SIG-M5 (cell line): ENCODE measurements at places on chromosomes 12 and 14.

- DNase-seq, result no peak
Measured at GRCh38 chr14:63245893-63246292, 41.6 kb downstream of the RHOJ start.

- no peak for DNase-seq
Measured at GRCh38 chr12:118682656-118683055, 298.7 kb upstream of the SRRM4 start.

GRCh38 chr12:24175284-24175683, 225.8 kb upstream of the SOX5 start:
- DNase-seq, result no peak

DNA sequence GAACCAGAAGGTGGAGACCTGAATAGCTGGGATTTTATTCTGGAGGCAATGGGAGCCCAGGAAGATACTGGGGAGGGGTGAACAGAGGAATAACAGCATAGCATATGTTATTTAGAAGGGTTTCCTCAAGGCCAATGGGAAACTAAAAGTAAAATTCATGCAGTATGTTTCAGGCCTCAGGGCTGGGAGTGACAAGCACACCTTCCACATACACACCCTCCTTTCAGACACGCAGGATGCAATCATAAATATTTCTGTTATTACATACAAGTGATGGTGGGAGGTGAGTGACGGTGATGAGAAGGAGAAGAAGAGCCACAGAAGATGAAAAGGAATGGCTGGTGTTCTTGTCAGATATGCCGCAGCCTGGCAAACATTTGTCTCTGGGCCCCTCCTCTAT, 106.1 kb upstream of the FLRT2 start:
- DNase-seq, result no peak

DNA sequence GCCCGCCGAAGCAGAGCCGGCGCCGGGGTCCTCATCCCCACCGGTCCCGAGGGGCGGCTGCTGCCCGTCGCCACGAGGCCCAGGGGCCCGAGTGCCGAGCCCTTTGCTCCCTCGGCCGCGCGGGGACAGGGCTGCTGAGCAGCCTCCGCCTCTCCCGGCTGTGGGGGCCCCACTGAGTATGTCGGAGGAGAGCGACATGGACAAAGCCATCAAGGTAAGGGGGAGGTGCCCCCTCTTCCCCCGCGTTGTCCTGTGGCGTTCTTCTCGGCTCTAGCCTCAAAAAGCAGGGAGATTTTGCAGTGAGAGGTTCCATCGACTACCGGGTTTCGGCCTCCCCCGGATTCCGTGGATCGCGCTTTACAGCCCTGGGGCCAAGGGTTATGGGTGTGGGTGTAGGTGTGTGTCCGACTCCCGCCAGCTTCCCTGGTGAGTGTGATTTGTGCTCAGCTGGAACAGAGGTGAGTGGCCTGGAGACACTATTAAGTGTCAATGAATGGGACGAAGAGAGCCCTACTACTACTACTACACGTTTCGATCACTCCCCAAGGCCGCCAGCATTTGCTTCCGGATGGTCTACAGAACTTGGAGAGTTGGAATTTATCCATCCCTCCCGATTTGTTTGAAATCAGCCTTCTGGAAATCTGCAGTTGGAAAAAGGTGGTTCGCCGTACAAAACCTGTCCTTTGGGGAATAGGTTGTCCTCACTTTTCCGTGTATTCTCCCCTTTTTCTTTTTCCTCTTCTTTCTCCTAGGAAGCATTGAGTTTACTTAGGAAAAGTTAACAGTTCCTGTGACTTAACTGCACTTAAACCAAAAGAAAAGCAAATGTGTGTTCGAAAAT, 748 bp downstream of the MAPKAPK5 start:
- no peak for DNase-seq

DNA sequence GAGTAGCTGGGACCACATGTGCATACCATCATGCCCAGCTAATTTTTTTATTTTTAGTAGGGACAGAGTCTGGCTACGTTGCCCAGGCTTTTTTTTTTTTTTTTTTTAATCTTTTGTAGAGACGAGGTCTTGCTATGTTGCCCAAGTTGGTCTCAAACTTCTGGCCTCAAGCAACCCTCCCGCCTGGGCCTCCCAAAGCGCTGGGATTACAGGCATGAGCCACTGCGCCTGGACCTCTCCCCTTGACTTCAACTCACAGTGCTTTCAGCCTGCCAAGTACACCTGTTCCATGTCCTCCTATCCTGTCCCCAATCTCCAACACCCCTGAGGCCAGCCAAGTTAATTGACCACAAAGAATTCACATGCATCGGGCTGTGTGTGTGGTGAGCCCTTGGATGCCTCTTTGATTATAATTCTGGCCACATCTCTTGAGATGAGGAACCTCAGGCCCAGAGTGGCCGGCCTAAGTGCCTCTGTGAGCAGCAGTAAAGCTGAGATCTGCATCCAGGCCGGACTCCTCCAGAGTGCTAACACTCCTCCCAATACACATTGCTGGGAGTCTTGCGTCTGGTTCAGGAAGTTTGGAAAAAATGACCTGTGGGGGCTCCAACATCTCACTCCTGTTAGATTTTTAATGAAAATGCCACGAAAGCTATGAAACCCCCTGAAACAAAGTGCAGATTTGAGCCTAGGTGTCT, 6.8 kb downstream of the RAB35 start:
- no peak for DNase-seq

- no peak for DNase-seq
Measured at GRCh38 chr12:94603434-94604365, 46.7 kb downstream of the TMCC3 start.

DNA sequence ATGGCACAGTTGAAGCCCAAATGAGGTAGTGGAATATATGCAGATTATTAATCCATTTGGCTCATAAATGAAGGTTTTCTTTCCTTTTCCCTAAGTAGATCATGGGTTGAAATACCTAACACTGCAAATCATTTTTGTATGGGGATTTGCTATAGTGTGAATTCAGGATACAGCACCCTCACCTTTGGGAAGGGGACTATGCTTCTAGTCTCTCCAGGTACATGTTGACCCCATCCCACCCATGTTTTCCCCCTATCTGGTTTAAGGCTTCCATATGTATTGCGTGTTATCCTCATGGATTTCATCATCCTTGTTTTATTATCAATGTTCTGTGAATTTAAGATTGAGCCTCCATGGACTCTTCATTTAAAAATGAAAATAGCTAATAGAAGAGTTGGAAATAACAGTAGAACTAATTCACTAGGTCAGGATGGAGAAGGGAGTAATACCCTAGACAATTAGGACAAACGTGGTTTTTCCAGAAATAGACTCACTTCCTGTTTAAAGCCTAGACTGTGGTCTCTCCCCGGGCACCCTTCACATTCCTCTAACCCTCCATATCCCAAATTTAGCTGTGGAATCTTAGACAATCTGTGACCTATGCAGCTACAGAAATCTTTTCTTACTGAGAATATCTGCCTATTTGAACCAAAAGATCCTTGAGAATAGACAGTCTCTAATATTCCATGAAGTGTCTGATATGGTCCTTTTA, 56.5 kb downstream of the DAD1 start:
- DNase-seq, result no peak

GRCh38 chr14:103284574-103285467, 49.2 kb upstream of the EIF5 start:
- DNase-seq, result no peak

GRCh38 chr14:88562532-88562830, 356 bp upstream of the ZC3H14 start:
- no peak for DNase-seq

- DNase-seq, result no peak
Measured at GRCh38 chr12:79407671-79408622, 282.8 kb downstream of the PAWR start.

- DNase-seq, result no peak
Measured at GRCh38 chr12:83823386-83824045, 1089.1 kb downstream of the SLC6A15 start.

DNA sequence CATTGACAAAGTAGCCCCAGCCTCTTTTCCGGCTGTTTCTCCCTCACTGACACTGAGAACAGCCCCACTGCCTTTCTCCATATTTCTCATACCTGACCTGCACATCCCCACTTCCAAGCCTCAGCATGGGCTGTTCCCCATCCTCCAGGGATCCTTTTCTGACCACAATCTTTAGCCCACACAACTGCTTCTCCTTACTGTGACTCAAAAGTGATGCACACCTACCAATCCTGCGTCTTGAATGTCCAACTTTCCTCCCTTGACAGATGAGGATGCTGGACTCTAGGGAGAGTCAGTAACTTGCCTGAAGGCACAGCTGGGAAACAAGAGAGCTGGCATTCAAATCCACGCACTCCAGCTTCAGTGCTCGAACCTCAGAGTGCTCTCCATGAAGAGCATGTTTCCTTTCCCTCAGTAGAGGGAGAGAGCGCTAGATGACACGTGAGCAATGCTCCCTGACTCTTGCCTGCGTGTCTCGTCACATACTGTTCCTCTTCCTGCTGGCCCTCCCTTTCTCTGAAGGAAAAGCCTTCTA, 75.6 kb downstream of the NTF3 start:
- no peak for DNase-seq

GRCh38 chr14:74940956-74941565, 14.3 kb downstream of the PGF start:
- no peak for DNase-seq

DNA sequence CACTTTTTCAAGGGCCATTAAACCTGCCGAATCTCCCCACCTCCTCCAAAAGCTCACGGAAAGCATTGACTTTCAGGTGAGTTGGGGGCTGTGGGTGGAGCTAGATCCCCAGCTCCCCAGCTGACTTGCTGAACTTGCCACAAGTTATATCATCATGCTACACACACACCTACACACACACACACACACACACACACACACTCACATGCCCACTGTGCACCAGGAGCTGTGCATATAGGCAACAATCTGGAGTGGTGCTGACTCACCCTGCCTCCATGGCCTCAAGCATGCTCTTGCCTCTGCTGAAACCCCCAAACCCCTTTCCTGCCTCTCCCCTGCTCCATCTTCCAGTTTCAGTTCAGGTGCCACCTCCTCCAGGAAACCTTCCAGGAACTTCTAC, 26.1 kb downstream of the SERPINA3 start:
- DNase-seq, result no peak

DNA sequence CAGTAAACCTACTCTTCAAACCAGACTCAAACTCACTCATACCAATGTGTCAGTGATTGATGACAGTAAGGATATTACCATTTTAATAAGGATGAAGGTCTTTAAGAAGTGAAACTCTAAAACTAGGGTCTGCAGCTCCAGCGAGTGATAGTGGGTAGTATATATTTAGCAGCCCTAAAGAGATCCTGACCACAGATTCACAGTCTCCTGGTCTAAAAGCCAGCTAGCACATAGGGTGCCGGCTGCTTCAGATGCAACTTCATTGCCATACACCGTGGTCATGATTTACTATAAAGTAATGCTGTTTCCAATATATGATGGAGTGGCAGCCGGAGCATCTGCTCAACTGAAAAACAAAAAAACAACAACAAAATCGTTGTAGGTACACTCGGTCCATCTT, 99.6 kb upstream of the MDM1 start:
- DNase-seq, result no peak

DNA sequence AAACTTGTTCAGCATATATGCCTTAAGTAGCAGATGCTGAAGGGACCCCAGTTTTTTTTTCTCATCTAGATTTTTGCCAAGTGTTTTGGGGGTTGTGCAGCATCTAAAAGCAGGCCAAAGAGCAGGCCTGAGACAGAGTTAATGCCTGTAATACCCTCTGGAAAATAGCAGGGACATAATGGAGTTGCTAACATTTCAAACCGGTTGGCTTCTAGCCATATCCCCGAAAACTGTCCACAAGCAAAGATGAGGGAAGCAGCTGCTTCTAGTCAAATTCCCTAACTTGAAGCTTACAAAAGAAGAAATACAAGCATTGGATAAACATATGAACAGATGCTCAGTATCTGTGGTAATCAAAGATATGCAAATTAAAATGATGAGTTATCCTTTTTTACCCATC, 52.1 kb upstream of the AEBP2 start:
- no peak for DNase-seq

GRCh38 chr14:100348784-100349685, 25.9 kb downstream of the SLC25A47 start:
- DNase-seq, result no peak
